ENCODE measurements at places on chromosomes 13 and 19.

- DNase-seq = no peak
Observed at GRCh38 chr19:33274663-33275558, 27.4 kb downstream of the CEBPA start.

GRCh38 chr19:16454351-16454918 is 17.3 kb downstream of the EPS15L1 start:
- no peak for DNase-seq

DNA sequence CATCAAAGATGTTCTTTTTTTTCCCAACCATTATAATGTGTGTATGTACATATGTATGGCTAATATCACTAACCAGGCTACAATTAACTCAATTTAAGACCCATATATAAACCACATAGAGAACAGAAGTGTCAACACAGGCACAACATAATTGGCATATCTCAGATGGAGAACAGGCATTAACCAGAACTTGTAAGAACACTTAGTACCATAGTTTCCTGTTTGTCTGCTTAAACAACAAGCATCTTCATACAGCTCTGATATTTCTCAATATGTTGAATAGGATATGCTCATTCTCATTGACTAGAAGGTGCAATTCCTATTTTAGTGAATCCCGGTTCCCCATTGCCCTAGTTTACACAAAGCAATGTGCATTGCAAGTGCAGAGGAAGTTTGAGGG is 116.9 kb upstream of the EDNRB start:
- DNase-seq = no peak

- DNase-seq = no peak
Observed at GRCh38 chr19:50861496-50862286, 7.0 kb downstream of the KLK3 start.

DNA sequence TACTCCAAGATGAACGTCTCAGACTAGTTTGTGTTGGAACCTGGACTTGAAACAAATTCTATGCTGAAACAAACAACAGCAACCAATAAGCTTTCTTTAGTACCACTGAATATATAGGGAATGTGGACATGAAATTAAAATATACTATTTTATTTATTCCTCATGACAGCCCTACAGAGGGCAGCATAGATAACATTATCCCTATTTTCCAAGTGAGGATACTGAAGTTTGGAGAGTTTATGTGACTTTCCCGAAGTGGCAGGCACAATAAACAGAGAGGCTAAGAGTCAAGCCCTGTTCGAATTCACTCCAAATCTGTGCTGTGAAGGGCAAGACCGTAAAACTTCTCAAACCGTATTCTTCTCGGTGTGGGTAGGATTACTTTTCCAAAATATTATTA is 509.9 kb upstream of the GPC6 start:
- no peak for DNase-seq

GRCh38 chr13:96500953-96501352 is 411.0 kb downstream of the HS6ST3 start:
- DNase-seq = no peak

GRCh38 chr19:7492142-7492541 is 3.3 kb upstream of the PEX11G start:
- DNase-seq = peak; percentile 33

GRCh38 chr19:38209671-38210457 is 14.2 kb downstream of the DPF1 start:
- DNase-seq = no peak

GRCh38 chr19:45180936-45181335 is 2.4 kb downstream of the BLOC1S3 start:
- DNase-seq = no peak

- no peak for DNase-seq
Observed at GRCh38 chr19:2044709-2045500, 6.1 kb downstream of the MKNK2 start.

GRCh38 chr19:54189145-54189734 is at the start of gene MBOAT7:
Gene MBOAT7 (minus strand): TSS chr19:54189580. CDS start chr19:54188508, 1,072 bp downstream.
- DNase-seq = no peak

DNA sequence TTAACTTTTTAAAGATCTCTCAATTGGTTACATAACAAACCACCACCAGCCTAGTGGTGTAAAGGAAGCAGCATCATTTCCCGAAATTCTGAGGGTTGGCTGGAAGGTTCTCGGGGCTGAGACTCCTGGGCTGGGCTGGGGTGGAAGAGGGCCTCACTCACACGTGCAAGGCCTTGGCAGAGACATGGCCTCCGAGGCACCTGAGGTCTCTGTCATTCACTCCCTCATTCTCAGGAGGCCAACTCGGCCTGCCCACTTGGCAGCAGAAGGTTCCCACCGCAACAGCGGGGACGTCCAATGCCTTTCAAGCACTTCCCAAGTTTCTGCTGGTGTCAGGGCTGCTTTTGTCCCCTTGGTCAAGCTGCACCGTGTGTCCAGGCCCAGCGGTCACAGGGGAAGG is 18.6 kb upstream of the RASA3 start:
- DNase-seq = no peak

DNA sequence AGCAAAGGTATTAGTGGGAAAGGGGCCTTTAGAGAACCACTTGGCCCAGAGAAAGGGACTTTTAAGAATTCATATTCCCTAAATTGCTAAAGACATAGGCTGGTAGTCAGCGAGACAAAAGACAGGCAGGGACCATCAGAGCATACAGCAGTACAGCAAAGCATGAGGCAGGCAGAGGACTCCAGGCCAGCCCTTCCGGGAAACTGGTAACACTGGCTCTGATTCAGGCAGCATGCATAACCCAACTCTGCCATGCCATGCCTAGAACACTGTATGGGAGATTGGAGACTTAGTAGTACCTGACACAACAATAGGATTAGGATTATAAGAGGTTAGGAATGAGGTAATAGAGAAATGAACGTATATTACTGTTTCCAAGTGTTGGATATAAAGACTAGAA is 34.9 kb downstream of the CAB39L start:
- no peak for DNase-seq

GRCh38 chr13:21310220-21310619 is 133.8 kb downstream of the MRPL57 start:
- no peak for DNase-seq

DNA sequence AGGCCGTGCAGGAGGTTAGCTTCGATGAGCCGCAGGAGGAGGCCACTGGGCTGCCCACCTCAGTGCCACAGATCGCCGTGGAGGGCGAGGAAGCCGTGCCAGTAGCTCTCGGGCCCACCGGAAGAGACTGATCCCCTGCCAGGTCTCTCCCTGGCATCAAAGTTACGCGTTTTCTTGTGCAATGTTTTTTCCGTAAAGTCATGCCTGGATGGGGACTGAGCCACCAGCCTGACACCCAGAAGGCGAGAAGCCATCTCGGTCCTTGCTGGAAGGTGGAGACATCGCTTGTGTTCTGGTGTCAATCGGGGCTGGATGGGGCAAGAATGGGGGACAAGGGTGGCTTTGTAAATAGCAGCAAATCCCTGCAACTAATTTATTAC is 3.4 kb upstream of the PIK3R2 start:
- no peak for DNase-seq

- DNase-seq = no peak
Observed at GRCh38 chr19:53537121-53537520, 824 bp upstream of the ZNF331 start.

DNA sequence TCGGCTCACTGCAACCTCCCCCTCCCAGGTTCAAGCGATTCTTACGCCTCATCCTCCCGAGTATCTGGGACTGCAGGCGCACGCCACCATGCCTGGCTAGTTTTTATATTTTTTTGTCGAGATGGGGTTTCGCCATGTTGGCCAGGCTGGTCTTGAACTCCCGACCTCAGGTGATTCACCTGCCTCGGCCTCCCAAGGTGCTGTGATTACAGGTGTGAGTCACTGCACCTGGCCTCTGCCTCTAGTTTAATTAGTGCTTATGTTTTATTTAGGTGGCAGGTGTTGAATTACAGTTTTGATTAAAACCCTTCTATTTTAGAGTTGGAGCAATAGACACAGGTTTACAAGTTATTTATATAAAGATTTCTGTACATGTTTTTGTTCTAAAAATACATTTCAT is 42.8 kb downstream of the ATP11A start:
- DNase-seq = no peak

DNA sequence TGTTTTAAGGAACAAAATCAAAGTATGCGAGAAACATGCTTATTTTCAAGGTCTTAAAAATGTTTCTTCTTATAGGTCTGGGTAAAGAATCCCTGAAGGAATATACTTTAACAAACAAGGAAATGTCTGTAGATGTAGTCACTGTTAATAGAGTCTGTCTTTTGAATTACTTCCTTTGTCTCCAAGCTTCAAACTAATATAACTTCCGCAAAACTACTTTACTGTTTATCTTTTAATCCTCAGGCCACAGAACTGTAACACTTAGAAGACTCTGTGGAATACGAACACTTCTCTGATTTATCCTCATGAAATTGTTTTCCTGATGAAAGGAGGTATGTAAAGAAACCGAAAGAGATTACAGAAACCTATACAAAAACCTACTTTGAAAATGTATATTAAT is 316.0 kb downstream of the PCDH9 start:
- DNase-seq = no peak

DNA sequence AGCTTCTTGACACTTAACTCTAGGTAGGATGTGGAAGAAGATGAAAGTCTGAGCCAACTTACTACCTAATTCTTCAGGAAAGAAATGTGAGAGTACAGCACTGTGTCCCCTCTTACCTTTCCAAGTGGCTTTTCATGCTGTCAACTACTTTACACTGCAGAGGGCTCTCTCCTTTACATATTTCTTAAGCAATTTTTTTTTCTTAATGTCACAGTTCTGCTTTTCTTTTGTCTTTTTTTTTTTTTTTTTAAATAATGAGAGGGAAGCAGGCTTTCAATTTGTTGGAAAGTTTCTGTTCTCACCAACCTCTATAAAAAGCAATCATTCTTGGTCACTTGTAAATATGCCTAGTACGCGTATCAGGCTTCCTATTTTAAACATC is 212.7 kb upstream of the MIR17HG start:
- no peak for DNase-seq

- no peak for DNase-seq
Observed at GRCh38 chr19:33572929-33573328, 48.8 kb upstream of the CHST8 start.

- no peak for DNase-seq
Observed at GRCh38 chr19:51114087-51114729, 6.0 kb upstream of the CTU1 start.

- DNase-seq = no peak
Observed at GRCh38 chr13:100213576-100213975, 124.7 kb downstream of the PCCA start.

- DNase-seq = no peak
Observed at GRCh38 chr13:110398564-110399507, 91.8 kb downstream of the COL4A2 start.

DNA sequence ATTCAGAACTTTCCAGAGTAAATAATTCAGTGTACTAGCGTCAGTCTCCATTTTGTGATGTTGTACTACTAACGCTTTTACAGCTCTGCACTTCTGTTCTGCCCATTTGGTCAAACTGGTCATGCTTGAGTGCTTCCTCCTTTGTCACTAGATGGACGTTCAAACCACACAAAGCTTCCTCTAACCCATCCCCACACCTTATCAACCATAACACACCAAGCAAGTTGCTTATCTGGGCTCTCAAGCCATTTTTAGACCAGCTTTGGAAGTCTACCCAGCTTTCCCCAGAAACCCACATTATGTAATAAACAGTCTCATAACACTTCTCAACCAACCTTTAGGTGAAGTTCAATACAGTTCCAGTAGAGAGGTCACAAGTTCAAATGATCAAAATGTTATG is 2.3 kb upstream of the ZNF347 start:
- DNase-seq = no peak

DNA sequence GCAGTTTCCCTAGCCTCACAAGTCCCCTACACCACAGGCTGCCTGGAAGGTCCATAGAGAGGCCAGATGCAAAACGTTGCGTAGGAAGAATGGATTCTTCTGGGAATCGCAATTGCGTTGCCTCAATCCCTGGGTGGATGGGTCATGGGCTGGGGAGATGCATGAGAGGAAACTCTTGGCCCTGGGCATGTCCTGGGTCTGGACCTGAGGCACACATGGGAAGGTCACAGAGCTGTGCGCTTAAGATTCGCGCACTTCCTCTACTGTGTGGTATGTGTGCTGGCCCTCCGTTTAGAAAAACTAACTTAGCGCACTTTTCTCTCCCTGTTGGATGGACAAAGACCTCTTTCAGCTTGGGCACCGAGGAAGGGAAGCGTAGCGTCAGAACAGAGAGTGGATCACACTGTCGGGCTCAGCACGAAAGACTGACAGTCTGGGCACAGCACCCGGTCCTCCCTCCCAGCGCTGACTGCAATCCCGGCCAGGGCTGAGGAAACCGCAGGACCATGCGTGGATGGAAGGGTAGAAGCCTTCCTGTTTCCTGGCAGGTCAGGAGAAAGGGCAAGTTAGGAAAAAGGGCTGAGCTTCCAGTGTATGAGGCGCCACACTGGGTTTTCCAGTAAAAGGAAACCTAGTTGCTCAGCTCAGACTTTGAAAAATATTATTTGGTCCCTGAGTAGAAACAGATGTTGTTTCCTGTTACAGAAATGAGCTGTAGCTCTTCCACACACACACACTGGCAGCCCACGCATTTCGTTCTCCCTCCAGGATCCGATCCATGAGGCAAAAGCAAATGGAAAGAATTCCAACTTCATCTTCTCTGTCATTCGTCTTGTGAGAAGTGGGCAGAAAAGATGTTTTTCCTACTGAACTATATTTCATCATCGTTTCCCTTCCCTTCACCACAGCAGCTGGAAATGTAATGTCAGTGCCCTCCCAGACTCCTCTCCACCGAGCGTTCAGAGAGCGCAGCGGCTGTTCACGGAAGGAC is 86.0 kb downstream of the ING1 start:
- DNase-seq = no peak

- DNase-seq = no peak
Observed at GRCh38 chr13:72181661-72182060, 314.7 kb upstream of the DACH1 start.

DNA sequence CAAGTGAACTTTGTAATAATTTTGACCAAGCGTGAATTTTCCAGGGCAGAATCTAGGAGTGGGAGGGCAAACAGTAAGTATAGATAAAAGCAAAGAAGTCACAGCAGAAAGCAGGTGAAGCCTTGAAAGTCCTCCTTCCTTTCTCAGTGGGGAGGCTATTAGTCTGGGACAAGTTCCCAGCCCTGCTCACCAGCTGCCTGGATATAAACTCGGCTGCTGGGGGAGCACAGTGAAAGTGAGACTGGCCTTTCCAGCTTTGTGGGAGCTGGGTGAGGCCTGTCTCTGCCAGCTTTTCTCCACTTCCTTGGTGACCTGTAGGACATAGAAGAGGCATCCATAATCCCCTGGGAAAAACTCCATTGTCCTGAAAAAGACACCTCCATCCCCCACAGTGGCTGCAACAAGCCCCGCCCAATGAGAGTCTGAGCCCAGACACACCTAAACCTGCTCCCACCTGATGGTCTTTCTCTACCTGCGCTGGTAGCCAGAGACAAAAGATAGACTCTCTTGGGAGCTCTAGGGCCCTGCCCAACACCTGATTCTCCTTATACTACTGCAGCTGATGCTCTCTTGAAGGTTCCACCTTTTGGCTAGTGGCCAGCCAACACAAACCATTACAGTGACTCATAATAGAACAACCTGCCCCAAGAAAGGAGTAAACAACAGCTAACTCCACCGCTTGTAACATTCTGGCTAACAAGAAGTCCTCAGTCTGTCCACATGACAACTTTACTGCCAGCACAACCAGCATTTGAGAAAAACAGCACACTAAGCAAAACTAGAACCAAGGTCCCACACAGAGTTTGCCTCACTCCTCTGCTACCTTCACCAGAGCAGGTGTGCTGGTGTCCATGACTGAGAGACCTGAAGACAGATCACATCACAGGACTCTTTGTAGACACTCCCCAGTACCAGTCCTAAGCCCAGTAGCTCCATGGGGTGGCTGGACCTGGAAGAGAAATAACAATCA is 252.2 kb upstream of the SLITRK6 start:
- DNase-seq = no peak
